ENCODE measurements at places on chromosomes 12 and 14.

DNA sequence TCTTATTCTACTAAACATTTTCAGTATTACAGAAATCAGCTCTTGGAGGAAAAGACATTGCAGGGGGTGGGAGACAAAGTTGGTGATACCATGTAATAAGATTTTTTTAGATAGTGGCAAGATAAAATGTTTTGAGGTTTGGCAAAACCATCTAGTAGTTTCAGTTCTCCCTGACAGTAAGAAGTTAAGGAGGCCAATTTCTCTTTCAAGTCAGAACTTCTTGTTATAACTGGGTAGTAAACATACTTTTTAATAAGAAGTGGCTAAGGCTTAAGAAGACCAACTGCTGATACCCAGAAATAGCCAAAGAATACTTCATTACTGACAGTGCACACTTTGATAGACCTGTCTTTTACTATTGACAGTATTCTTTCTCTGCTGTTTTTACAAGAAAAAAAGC, 452.3 kb downstream of the DIO2 start:
- DNase-seq, result no peak

- DNase-seq, result no peak
Observed at GRCh38 chr12:24111086-24111485, 161.6 kb upstream of the SOX5 start.

DNA sequence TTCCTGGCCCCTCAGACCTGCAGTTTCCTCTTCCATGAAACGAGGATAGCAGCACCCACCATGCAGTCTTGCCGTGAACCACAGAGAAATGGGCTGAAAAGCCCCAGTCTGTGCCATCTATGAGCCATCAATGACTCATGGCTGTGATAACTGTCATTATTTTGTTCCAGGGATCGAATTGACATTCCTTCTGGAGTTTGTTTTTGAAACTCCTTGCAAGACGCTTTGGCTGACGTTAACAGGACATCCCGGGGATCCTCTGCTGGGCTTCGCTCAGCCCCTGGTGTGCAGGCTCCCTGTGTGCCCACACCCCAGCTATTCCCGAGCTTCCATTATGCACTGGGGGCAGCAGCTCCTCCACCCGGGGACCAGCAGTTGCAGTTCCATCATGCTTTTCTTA, 33.8 kb downstream of the MMAB start:
- DNase-seq, result no peak

DNA sequence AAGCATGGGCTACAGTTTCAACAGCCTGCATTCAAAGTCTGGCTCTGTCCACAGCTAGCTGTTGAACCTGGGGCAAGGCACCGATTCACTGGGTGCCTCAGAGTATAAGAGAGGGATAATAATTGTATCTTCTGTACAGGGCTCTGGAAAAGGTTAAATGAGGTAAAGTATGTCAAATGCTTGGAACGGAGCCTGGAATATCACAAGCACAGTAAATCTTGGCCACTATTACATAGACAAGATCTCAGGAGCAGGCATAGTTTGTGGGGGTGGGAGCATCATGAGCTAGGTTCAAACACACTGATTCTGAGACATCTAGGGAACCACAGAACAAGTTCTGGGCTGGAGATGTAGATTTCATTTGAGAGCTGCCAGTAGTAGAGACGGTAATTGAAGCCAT, 203.7 kb upstream of the NUDT4 start:
- no peak for DNase-seq

GRCh38 chr12:33770652-33771051, 251.6 kb upstream of the ALG10 start:
- no peak for DNase-seq

- DNase-seq, result peak; percentile 97
Observed at GRCh38 chr12:12901158-12901791, 9.9 kb downstream of the GPRC5A start.

- DNase-seq, result peak; percentile 93
Observed at GRCh38 chr12:93624595-93625294, 52.3 kb downstream of the SOCS2 start.

DNA sequence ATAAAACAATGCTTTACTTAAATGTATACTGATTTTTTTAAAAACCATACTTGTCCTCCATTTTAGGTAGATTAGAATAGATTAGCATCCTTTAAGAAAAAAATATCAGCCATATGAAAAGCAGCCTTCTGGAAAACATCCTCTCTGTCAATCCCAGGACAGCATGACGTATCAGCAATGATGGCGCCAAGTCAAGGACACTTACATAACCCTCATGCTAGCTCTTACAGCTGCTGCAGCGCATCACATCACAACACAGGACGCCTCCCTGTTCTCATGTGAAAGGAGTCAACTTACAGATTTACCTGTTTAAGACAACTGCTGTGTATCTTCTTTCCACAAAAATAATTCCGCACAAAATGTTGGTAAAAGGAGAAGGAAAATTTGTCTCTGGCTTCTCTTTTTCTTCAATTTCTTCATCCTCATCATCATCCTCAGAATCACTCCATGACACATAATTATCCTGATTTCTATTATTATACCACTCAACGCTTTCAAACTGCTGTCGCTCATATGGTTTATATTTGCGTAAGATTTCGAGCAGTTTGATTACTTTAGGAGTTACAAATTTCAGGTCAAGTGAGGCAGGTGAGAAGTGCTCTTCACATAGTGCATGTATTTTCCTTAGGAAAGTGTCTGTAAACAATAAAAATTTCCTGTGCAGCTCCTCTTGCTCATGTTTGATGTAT, 33.3 kb downstream of the DICER1 start:
- no peak for DNase-seq

DNA sequence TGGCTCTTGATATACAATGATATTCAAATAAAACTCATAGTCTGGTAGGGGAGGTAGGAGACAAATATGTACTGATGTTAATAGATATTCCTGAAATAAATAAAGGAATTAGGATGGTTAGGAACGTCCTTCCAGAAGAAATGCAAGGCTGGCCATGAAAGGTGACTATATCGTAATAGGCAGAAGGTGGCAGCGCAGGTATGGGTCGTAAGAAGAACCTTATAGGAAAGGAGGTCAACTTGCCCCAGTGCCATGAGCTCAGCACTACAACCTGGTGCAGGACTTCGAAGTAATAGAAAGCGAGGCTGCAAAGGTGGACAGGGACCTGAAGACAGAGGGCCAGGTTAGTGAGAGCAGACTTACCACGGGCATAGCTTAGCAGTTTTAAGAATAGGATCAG, 55.3 kb upstream of the FGD4 start:
- DNase-seq, result no peak

DNA sequence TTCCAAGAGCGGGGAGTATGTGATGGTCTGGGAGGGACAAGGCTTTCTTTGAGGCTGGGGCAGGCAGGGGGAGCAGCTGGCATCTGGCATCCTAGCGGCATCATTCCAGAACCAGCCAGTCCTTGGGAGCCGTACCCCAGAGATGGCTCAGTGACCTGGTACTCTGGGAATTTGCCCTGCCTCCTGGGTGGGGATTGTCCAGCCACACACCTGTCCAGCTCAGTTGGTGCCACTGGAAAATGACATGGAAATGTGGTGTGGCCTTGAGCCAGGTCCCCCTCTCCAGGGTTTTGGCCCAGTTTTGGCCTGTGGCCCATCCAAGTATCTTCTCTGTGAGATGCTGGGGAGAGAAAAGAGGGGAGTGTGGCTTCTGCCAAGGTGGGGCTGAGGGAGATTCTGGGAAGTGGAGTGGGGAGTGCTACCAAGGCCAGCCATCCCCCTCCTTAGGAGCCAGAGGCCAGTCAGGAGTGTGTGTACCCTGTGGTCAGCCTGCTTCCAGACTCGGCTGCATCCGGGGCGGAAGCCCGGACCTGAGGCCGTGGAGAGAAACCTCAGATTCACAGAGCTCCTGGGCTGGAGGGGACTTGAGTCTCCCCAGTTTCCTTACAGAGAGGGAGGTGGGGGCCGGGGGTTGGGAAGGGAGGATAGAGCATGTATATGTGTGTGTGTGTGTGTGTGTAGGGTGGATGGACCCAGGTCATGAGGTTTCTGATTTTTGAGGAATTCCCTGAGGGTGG, 14.7 kb upstream of the KRT80 start:
- no peak for DNase-seq

DNA sequence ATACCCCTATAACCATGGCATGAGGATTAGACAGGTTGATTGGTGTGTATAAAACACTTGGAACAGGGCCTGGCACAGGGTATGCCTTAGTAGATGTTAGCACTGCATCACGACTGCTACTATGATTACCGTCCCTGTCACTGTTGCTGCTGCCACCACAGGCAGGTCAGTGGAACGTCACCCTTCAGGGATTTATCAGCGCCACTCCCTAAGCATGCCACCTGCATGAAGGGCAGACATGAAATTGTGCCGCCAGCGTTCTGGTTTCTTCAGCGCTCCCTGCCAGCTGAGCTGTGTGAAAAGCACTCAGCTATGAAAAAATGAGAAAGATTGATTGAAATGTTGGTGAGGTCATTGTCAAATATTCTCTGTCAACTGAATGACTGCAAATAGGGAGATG, 477.0 kb downstream of the DPF3 start:
- no peak for DNase-seq

GRCh38 chr14:106107703-106108102, 581.3 kb downstream of the TMEM121 start:
- DNase-seq, result no peak

DNA sequence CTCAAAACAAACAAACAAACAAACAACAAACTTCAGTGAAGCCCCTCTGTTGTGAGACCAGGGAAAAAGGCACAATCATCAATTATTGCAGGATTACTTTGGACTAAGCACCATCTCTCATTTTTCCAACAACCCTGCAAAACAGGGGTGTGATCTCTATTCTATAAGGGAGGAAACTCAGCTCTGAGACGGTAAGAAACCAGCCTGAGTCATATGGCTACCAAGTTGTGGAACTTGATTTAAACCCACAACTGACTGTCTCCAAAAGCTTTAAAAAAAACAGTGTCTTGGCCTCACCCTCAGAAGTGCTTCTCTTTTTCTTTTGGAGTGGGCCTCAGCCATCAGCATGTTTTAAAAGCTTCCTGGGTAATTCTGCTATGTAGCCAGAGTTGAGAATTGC, 49.8 kb downstream of the RIN3 start:
- no peak for DNase-seq

GRCh38 chr12:6080149-6081045, 44.1 kb downstream of the VWF start:
- no peak for DNase-seq

- DNase-seq, result no peak
Observed at GRCh38 chr12:10400829-10401228, 8.7 kb downstream of the KLRC4 start.

- DNase-seq, result no peak
Observed at GRCh38 chr12:119180380-119181040, 1.8 kb downstream of the HSPB8 start.

GRCh38 chr12:111312016-111312415, 56.9 kb downstream of the PHETA1 start:
- no peak for DNase-seq

DNA sequence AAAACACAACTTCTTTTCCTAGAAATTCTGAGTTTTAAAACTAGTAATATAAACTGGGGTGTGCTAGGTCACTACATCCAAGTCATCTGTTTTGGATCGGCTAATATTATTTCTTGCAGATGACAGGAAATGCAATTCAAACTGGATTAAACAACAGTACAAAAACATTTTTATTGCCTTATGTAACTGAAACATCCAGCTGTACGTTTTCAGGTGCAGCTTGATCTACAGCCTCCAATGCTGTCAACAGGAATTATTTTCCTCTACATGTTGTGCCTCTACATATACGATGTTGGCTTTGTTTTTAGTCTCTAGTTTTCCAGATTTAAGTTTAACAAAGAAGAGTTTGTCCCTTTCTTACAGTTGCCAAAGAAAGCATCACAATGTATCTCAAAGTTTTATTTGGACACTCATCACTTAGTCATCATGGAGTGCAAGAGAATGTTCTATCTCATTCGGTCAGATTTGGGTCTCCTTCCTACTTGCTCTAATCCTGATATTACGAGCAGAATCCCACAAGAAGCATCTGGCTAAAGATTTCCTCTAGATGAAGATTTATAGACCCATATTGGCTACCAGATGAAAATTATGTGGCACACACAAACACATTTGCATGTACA, 326.7 kb downstream of the SLC6A15 start:
- DNase-seq, result peak; percentile 35

DNA sequence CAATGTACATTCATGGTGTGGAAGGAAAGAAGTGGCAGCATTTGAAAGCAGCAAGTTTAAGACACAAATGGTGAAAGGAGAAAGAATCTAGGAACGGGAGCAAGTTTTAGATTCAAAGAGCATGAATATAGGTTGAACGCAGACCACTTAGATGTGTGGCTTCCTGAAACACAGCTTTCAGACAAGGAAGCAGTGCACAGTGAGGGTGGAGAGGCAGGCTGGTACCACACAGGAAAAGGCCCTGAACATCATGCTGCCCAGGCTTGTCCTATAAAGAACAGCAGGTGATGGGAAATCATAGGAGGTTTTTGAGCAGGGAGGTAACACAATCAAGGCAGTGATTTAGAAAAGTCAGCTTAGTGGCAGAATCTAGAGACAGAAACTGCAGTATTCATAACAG, 35.6 kb downstream of the GNS start:
- no peak for DNase-seq

DNA sequence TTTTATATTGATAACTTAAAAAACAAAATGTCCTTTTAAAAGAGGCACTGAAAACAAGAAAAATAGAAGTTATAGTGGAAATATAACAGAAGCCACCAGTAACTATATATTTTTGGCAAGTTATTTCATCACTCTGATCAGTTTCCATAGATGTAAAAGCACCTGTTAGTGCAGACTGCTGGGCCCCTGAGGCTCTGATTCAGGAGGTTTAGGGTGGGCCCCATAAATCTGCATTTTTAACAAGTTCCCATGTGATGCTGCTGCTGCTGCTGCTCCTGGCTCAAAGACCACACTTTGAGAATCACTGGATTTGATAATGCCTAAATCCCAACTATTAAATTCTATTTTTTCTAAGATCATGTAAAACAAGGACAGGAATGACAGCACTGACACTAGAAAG, 251.1 kb downstream of the MED13L start:
- DNase-seq, result no peak

- no peak for DNase-seq
Observed at GRCh38 chr12:131287015-131287937, 333.6 kb downstream of the ADGRD1 start.

DNA sequence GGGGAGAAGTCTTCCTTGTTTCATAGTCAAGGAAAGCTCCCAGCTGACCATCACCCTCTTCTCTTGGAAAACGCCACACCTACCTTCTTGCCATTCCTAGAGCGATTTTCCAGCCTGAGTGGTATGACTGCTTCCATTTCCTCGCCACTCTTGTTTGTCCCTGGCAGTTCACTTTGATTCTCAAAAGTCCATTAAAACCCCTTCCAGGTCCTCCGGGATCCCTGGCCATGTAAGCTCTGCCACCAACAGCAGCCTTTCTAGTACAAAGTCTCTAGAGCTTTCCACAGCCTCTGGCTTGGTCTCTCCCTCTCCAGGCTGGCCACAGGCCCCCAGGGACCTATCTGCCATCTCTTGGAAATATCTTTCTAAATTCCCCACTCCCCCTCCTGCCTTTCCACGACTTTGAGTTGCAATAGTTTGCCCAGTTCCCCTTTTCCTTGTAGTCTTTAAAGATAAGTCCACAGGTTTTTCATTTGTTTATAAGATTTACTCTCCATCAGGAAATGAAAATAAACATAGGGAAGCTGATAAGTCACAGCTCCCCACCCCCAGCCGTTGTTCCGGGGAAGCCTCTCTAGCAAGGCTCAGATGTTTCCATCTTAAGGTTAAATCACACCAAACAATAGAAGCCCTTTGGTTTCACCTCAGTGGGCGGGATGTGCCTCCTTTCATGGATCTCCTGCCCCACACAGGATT, 42.9 kb upstream of the SINHCAF start:
- no peak for DNase-seq

- DNase-seq, result no peak
Observed at GRCh38 chr14:69013943-69014782, 35.1 kb upstream of the ACTN1 start.

Data from AG09309 (cell line).